ENCODE measurements at places on chromosomes 7 and 10.

GRCh38 chr7:103712991-103713778 lies 267.2 kb upstream of the SLC26A5 start:
- no peak for DNase-seq

- no peak for DNase-seq
Measured at GRCh38 chr10:126907423-126907970, 2.3 kb downstream of the DOCK1 start.

DNA sequence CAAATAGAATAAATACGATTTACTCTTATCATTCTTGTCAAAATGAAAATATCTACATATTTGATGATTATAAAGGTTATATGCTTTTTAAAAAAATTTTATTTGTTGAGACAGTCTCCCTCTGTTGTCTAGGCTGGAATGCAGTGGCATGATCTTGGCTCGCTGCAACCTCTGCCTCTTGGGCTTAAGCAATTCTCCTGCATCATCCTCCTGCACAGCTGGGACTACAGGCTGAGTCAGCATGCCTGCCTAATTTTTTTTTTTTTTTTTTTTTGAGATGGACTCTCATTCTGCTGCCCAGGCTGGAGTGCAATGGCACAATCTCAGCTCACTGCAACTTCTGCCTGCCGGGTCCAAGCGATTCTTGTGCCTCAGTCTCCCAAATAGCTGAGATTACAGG lies 48.9 kb downstream of the PUS7 start:
- DNase-seq, result no peak

DNA sequence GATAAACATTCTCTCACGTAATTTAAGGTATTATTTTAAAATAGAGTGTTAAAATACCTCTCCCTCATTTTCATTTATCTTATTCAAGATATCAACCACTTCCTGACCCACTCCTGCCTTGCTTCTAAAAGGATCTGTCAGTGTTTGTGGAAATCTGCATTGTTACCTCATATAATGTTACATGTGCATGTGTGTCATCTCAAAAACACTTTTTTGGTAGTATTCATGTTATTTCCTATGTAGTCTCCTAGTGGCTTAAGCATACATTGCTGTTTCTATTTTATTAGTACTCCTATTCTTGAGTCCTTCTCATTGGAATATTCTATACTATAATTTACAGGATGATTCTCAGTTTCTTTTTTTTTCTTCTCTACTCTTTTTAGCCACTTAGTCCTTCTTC lies 1360.7 kb upstream of the CELF2 start:
- DNase-seq, result no peak

- no peak for DNase-seq
Measured at GRCh38 chr7:34787586-34787985, 129.6 kb downstream of the NPSR1 start.

- no peak for DNase-seq
Measured at GRCh38 chr7:30391806-30392205, 86.8 kb downstream of the NOD1 start.

DNA sequence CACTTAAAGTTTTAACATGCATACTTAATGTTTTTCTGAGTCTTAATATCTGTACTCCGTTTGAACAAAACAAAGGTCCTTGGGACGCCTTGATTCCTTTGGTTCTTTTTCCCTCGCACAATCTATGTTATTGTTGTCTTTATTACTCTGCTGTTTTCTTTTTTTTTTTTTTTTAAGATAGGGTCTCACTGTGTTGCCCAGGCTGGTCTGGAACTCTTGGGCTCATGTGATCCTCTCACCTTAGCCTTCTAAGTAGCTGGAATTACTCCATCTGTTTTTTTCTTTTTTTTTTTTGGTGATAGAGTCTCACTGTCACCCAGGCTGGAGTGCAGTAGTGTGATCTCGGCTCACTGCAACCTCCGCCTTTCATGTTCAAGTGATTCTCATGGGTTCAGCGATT lies 13.2 kb downstream of the MLLT10 start:
- no peak for DNase-seq

- DNase-seq, result no peak
Measured at GRCh38 chr10:127450644-127451043, 98.5 kb upstream of the NPS start.

GRCh38 chr7:13851736-13852135 lies 137.7 kb downstream of the ETV1 start:
- no peak for DNase-seq

Measured in stimulated activated CD8-positive, alpha-beta memory T cell treated with anti-CD3 and anti-CD28 coated beads, Interleukin-15, amount 100 ng/mL, for 48 hours (primary cell).